Endothelial cell of umbilical vein (primary cell): ENCODE measurements at places on chromosomes 16 and 17. TPM values are rescaled to one million over a fixed set of nuclear protein-coding genes. Genes with fewer than 3 reads are reported as not detected.

- no peak overlapping the region for H3K4me3 ChIP-seq
- H3K27ac ChIP-seq: no peak overlapping the region
- H3K36me3 ChIP-seq: no peaks in the 10 kb centered on the region
- no peaks in the 10 kb centered on the region for H3K27me3 ChIP-seq
- no peak for DNase-seq
- H3K4me1 ChIP-seq: peaks cover 15% of the 10 kb centered on the region
Measured at GRCh38 chr17:17757391-17757791, 76.1 kb downstream of the RAI1 start.

DNA sequence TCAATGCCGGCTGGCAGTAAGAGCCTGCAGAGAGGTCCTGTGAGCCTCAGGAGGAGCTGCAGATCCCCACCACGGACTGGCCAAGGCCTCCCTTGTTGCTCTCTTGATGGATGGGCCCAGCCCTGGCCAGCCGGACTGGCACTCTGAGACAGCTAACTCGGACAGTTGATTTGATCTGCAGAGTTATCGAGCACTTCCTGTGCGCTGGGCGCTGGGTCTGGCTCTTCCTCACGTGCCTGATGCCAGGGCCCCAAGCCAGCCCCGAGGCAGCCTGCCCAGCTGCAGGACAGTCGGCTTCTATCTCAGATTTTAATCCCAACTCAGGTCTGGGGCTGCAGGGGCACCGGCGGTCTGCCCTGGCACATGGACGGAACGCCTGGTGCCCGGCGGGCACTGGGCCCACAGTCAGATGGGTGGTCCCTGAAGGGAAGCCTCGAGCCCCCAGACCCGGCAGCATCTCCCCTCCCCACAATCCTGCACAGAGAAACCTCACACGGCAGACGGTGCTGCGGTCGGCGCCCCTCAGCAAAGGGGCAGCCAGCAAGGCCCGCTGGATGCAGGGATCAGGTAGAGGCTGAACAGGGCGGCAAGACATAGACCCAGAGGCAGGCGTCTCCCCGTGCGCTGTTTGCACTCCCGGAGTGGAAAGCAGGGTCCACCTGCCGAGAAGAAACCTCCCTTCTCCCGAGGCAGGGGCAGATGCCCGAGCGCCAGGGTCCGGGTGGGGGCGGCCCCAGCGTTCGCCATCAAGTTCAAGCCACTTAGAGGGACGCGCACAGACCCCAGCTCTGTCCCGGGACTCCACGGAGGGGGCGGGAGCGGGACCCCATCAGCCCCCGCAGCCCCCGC lies 34.0 kb downstream of the TIMM22 start:
- no peak overlapping the region for H3K27ac ChIP-seq
- H3K4me3 ChIP-seq: no peak overlapping the region
- H3K4me1 ChIP-seq: no peaks in the 10 kb centered on the region
- no peaks in the 10 kb centered on the region for H3K36me3 ChIP-seq
- no peak for DNase-seq

GRCh38 chr17:43634591-43635125 lies 27.1 kb downstream of the MEOX1 start:
- no peak for DNase-seq
- peaks cover 8% of the 10 kb centered on the region for H3K4me1 ChIP-seq
- no peak overlapping the region for H3K4me3 ChIP-seq
- no peaks in the 10 kb centered on the region for H3K27me3 ChIP-seq
- no peak overlapping the region for H3K27ac ChIP-seq
- no peaks in the 10 kb centered on the region for H3K36me3 ChIP-seq

TBC1D3B gene
- 3.3 and 9.7 TPM in 2 replicates for total RNA-seq
